ENCODE measurements at places on chromosomes 1 and 21. TPM values are rescaled to one million over a fixed set of nuclear protein-coding genes. Genes with fewer than 3 reads are reported as not detected.

The SLC45A1 gene
- total RNA-seq = 0.56 TPM

The OR2T35 gene
- total RNA-seq = not detected

The ALX3 gene
- total RNA-seq = not detected

The JUN gene
- 41.2 TPM for total RNA-seq

The PRRX1 gene
- 120 TPM for total RNA-seq

The S100A1 gene
- 390 TPM for total RNA-seq

The LDLRAD1 gene
- total RNA-seq = not detected

The TNFRSF4 gene
- total RNA-seq = 2.1 TPM

The USH2A gene
- total RNA-seq = not detected

The LCE3D gene
- not detected for total RNA-seq

The UBE2U gene
- not detected for total RNA-seq

The WNT2B gene
- 0.49 TPM for total RNA-seq

The PRDM16 gene
- 0.03 TPM for total RNA-seq

GRCh38 chr1:205592443-205593003 lies 39.3 kb downstream of the ELK4 start:
- no peak for DNase-seq
- no peaks in the 10 kb centered on the region for H3K36me3 ChIP-seq
- H3K4me1 ChIP-seq = no peaks in the 10 kb centered on the region

DNA sequence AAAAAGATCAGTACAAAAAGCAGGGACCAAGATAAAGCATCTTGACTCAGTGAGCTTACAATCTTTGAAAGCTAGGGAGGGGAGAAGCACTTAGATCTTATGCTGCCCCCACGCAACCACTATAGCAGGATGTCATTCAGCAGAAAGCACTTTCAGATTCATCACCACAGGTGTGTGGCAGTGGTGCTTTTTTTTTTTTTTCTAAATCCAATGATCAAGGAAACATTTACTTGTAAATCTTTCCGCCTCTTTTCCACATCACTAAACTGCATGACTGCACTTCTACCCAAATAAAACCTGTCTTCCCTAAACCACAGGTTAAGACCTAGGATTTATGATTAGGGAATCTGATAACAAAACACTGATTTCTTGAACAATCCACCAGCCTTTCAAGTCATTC lies 154.8 kb downstream of the SLC45A1 start:
- H3K27me3 ChIP-seq = no peaks in the 10 kb centered on the region
- no peaks in the 10 kb centered on the region for H3K36me3 ChIP-seq
- no peak overlapping the region for H3K27ac ChIP-seq
- H3K4me3 ChIP-seq = no peak overlapping the region
- peaks cover 9% of the 10 kb centered on the region for H3K4me1 ChIP-seq

GRCh38 chr1:167683226-167683625 lies 38.6 kb upstream of the MPZL1 start:
- H3K4me1 ChIP-seq = peaks cover 72% of the 10 kb centered on the region
- no peak overlapping the region for H3K4me3 ChIP-seq
- DNase-seq = no peak
- peak overlapping the region; percentile 85 for H3K27ac ChIP-seq
- no peaks in the 10 kb centered on the region for H3K36me3 ChIP-seq
- H3K27me3 ChIP-seq = no peaks in the 10 kb centered on the region

DNA sequence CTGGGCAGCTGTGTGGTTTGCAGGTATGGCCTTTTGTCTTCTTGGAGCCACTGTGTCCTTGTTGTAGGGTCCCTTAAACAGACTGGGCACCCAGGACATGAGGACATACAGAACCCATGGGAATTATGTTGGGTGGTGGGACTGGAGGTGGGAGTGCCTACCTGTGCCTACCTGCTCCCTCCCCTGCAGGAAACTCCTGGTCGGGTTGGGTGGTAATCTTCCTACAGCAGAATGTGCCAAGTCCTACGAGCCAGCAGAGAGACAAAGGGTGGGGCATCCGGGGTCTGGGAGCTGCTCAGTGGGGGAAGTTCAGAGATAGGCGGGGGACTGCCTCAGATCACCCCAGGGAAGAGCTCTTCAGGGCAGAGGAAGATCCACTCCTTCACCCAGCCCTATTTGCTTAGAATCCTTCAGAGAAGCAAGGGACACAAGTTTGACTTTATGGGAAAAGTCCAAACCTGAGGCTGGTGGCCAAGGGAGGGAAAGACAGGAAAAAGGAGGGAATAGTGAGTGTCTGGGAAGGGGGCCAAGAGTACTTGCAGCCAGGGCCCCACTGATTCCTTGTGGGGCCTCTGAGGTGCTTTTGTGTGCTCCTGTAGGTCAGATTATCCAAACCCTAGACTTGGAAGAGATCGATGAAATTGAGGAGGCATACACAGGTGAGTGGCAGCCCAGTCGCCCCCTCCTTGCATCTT lies 58.3 kb downstream of the KIF21B start:
- no peak overlapping the region for H3K4me3 ChIP-seq
- H3K4me1 ChIP-seq = no peaks in the 10 kb centered on the region
- no peak overlapping the region for H3K27ac ChIP-seq
- no peaks in the 10 kb centered on the region for H3K27me3 ChIP-seq
- H3K36me3 ChIP-seq = no peaks in the 10 kb centered on the region

GRCh38 chr1:197637406-197637805 lies 137.9 kb downstream of the DENND1B start:
- no peak overlapping the region for H3K4me3 ChIP-seq
- no peak for DNase-seq
- H3K27me3 ChIP-seq = no peaks in the 10 kb centered on the region
- no peaks in the 10 kb centered on the region for H3K4me1 ChIP-seq

- H3K27ac ChIP-seq = no peak overlapping the region
- no peaks in the 10 kb centered on the region for H3K4me1 ChIP-seq
- H3K4me3 ChIP-seq = no peak overlapping the region
- DNase-seq = no peak
- H3K27me3 ChIP-seq = no peaks in the 10 kb centered on the region
Observed at GRCh38 chr1:199948587-199949280, 78.8 kb upstream of the NR5A2 start.

GRCh38 chr1:213281640-213282301 lies 230.7 kb downstream of the RPS6KC1 start:
- no peaks in the 10 kb centered on the region for H3K27me3 ChIP-seq
- no peaks in the 10 kb centered on the region for H3K36me3 ChIP-seq
- DNase-seq = no peak

DNA sequence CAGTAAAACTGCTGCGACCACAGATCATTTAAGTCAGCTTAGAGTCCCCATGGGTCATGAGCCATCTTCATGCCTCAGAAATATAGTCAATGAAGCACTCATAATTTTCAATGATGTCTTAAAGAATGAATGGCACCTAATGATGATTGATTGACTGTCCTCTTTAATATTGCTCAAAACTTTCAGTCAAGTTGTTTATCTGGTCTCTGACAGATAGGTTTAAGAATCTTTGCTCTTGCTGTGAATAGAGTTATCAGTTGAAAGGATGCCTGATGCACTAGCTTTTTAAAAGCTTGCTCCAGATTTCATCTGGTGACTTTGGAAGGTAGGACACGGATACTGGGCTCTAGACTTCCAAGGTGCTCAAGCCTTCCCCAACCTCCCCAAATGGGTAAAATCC lies 45.1 kb downstream of the COLGALT2 start:
- no peaks in the 10 kb centered on the region for H3K36me3 ChIP-seq
- no peak for DNase-seq
- peaks cover 18% of the 10 kb centered on the region for H3K4me1 ChIP-seq
- H3K27ac ChIP-seq = no peak overlapping the region

DNA sequence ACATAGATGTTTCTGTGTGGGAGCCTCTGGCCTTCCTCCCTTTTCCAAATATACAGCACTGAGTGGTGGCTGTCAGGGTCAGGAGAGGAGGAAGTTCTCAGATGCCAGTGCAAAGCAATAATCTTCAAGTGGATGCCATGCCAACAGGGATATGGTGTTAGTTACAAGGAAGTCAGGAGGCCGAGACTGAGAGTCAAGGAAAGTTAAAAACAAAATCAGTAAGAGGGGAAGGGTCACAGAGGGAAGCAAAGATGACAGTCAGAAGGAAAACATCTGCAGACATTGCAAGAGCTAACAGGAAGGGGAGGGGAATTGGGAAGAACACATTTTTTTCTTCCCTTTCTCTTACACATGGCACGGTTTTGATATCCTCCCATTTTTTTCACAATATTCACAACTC lies 691.4 kb downstream of the ADGRL2 start:
- H3K27me3 ChIP-seq = no peaks in the 10 kb centered on the region
- no peak overlapping the region for H3K4me3 ChIP-seq
- no peaks in the 10 kb centered on the region for H3K4me1 ChIP-seq
- DNase-seq = no peak

DNA sequence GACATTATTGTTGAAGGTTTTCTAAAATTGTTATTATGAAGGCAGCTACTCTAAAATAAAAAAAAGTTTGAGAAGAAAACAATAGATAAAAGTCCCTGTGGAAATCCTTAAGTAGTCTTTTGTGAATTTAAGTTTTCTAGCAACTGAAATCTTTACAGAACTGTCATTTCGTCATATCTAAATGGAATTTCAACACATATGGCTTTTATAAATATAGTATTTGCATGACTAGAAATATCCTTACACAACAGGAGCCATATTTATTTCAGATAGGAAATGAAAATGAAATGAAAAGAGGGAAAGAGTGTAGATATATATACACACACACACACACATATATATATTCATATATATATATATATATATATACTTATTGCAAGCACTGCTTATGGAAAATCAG lies 204.7 kb upstream of the RGS18 start:
- no peaks in the 10 kb centered on the region for H3K4me1 ChIP-seq
- H3K27ac ChIP-seq = no peak overlapping the region
- no peaks in the 10 kb centered on the region for H3K27me3 ChIP-seq
- no peaks in the 10 kb centered on the region for H3K36me3 ChIP-seq

- H3K27me3 ChIP-seq = peaks cover 3% of the 10 kb centered on the region
- H3K27ac ChIP-seq = no peak overlapping the region
- no peaks in the 10 kb centered on the region for H3K4me1 ChIP-seq
Observed at GRCh38 chr1:202266061-202266765, 72.6 kb downstream of the LGR6 start.

GRCh38 chr1:145719230-145720079 lies at the start of gene CD160:
Gene CD160, plus strand, starts transcription at chr1:145719499. Its CDS starts 8,829 bp downstream, at chr1:145728328.
- no peak for DNase-seq
- H3K27me3 ChIP-seq = no peaks in the 10 kb centered on the region
